ENCODE measurements at places on chromosomes 1 and 21.
A peak's percentile ranks its signal among the peaks of the same experiment; 100 is the strongest.

DNA sequence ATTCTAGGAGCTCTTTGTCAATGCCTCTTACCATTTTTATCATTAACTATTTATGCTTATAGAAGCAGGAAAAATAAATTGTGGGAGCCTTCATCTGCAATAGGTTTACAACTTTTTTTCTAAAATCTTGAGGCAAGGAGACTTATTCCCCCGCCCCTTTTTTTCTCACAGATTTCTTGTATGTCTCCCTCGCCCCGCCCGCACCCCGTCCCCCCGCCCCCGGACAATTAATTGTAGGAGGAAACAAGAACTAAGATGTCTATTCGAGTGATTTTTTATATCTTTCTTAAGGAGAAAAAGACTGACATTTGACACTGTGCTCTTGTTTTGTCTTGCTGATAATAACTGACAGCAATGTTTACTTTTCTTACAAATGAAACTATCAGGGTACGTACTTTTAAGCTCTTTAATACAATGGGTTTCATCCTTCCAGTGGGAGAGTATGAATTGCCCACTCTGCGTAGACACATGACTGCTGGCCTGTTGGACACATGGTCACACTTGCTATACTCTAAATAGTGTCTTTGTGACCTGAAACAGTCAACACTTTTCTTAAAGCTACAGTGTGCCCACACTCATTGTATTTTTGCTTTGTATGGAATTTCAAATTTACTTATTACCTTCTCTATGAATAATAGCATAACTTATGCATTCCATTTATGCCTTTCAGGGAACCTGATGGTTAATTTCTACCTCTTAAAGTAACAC is 1.5 kb upstream of the IVNS1ABP start:
- DNase-seq, result no peak

DNA sequence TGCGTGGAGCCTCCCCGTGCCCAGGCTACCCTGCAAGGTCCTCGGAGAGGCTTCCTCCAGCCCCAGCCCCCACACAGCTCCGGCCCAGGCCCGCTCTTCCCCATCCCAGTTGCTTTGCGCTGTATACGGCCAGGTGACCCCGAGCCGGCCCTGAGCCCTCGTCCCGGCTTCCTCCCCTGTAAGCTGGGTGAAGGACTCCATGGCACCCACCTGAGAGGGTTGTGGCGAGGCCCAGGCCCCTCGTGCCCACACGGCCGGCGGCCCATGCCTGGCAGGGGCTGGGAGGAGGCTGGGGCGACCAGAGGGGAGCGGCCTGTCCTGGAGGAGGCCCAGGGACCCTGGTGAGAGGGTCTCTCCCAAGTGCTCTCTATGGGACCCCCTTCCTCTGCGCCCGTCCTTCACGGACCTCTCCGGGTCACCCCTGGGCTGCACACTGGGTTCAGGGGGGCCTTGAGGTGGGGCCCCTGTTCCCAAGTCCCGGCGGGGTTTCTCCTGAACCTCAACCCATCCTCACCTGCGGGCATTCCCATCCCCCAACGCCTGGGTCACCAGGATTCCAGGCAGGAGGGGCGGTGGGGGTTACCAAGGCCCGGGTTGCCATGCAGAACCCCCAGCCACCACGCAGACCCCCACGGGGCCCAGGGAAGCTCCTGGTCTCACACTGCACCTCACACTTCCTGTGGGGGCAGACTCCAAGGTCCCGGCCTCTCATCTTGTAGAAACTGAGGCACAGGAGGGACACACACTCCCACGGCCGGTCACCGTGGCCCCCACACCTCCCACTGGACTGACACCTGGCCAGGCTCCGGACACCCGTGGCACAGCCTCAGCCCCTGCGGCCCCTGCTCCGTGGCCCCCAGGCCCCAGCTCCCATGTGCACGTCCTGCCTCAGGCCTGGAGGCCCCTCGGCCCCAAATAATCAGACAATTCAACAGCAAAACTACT is 25.2 kb downstream of the COL6A1 start:
- DNase-seq, result no peak

- DNase-seq, result no peak
These were observed 7.1 kb downstream of the C1orf21 start for GRCh38 chr1:184393962-184394361.

DNA sequence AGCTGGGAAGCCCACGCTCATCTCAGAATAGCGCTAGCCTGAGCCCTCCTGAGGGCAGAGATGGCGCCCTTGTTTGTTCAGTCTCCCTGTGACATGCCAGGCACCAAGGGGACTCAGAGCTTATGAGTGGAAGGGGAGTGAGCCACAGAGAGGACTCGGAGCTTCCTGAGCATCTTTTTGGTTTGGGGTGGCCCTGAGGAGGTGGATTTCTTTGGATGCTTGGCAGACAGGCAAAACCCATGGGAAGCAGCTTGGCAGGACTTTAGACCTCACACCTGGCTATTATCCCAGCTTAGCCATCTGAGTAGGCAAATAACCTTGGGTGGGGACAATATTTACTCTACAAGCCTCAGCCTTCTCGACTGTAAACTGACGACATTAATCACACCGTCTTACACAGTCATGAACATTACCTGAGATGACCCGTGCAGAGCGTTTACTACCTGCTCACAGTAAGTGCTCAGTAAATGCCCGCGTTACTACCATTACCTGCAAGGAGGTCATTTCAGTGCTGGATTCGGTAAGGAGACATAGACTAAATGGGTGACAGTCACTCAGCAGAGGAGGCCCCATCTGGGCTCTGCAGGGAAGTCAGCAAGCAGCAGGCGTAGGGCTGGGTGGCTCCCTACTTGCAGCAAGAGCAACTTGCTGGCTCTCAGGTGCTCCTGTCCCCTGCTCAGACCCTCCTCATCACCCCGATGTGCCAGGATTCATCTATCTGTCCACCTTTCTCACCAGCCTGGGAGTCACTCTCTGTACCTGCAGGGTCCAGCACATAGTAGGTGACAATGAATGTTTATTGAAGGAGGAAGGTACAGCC is 54.9 kb downstream of the KLHDC7A start:
- no peak for DNase-seq

DNA sequence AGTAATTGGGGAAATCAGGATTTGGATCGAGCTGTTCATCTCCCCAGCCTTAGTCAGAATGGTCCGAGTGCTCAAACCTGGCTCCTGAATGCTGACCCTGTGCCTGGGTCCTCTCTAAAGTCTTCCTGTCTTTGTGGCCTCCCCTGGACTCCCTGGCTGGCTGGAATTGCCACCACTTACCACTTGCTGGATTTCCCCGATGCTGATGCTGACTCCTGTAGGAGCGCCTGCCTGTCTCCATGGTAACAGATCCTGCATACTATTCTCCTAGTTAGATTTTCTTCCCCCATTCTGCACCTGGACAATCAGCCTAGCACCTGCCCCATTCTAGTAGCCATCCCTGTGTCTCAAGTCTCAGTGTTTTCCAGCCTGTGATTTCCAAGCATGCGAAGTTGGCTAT is 382.2 kb upstream of the ESRRG start:
- DNase-seq, result no peak

DNA sequence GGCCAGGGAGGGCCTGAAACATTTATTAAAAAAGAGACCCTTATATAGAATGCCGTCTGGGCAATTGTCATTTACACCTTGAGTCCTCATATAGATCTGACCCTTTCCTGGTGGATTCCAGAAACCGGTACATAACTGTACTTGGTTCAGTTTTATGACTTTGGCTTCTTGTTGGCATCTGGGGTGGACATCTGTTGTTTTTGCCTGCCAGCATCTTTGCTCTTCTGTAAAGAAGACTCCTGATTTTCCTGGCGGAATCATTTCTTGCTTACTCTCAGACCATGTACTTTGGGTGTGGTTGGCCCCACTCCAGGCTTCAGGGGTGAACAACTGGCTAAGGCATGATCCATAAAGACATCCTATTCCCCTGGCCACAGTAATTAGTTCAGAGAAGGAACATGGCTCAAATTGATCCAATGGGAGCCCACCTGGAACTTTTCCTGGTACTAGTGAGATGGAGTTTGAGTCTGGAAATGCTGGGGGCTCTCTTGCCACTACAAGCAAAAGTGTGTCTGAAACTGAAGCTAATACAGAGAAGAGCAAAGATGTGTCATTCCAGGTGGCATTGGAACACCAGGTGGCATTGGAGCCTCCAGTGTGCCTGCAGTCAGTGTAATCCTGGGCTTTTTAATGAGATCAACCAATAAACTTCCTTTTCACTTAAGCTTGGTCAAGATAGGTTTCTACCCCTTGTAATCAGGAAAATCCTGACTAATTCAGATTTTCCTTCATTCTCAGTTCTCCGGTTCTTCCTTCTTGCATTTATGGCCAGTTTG is 332.5 kb upstream of the CAMK1G start:
- DNase-seq, result peak; percentile 83

- DNase-seq, result no peak
These were observed 66.7 kb upstream of the GJB5 start for GRCh38 chr1:34688006-34688741.

DNA sequence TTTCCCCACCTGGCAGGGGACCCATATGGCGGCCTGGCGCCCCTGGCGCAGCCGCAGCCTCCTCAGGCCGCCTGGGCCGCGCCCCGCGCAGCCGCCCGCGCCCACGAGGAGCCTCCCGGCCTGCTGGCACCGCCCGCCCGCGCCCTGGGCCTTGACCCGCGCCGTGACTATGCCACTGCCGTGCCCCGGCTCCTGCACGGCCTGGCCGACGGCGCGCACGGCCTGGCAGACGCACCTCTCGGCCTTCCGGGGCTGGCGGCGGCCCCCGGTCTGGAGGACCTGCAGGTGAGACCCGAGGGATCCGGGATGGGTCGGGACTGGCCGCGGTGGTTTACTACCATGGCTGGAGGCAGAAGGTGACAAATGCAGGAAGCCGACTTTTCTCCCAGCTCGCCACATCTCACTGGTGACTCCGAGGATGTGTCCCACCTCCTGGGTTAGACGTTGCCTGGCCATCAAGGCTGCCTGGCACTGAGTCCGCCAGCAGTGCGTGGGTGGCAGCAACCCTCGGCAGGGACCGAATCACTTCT is 1.1 kb downstream of the TFAP2E start:
- no peak for DNase-seq

DNA sequence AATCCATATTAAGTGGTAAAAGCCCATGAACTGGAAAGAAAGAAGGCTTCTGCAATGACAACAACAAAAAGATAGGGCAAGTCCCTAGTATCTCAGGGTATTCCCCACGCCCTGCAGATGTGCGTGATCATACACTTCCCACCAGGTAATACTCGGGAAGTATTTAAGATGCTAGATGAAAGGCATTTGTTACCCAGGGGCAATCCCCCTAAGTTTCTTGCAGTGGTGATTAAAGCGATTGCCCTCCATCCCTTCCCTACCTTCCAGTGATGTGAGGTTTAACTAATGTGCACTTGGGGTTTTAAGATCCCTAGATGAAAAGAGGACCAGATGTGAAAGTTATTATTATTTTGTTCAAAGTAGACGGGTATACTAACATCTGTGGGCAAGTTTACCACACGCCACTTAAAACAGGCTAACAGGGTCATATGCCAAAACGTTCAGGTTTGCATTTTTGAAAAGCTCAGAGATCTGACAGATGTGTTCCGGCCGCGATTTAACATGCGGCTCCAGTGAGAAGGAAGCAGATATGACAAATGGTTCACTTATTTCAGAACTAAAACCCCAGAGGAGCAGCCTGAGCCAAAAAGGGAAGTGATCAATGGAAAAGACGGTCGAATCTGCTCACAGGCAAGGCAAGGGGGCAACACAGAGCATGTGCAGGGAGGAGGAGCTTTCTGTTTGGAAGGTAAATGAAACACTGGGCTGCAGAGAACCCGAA is 17.4 kb downstream of the TIAM1 start:
- DNase-seq, result no peak

DNA sequence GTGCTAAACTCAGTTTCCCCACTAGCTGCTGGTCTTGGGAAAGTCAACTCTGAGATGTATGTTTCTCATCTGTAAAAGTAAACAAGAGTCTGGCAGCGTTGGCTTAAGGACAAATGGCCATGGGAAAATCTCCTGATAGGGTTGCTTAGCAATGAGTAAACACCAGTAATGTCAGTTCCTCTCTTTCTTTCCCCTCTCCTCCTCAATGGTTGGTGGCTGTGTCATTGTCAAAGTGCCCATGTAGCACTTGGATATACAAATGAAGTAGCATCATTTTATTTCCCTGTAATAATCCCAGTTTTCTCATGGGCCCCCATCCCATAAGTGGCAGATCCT is 2.2 kb upstream of the FYB2 start:
- no peak for DNase-seq

- DNase-seq, result no peak
These were observed 5.8 kb downstream of the PLA2G2A start for GRCh38 chr1:19973616-19974015.

DNA sequence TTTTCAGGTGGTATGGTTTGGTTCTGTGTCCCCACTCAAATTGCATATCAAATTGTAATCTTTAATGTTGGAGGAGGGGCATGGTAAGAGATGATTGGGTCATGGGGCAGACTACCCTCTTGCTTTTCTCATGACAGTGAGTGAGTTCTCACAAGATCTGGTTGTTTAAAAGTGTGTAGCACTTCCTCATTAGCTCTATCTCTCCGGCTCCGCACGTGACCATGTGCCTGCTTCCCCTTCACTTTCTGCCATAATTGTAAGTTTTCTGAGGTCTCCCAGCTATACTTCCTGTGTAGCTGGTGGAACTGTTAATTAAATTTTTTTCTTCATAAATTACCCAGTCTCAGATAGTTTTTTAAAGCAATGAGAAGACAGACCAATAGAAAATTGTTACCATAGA is 843.2 kb downstream of the AMY1C start:
- no peak for DNase-seq

DNA sequence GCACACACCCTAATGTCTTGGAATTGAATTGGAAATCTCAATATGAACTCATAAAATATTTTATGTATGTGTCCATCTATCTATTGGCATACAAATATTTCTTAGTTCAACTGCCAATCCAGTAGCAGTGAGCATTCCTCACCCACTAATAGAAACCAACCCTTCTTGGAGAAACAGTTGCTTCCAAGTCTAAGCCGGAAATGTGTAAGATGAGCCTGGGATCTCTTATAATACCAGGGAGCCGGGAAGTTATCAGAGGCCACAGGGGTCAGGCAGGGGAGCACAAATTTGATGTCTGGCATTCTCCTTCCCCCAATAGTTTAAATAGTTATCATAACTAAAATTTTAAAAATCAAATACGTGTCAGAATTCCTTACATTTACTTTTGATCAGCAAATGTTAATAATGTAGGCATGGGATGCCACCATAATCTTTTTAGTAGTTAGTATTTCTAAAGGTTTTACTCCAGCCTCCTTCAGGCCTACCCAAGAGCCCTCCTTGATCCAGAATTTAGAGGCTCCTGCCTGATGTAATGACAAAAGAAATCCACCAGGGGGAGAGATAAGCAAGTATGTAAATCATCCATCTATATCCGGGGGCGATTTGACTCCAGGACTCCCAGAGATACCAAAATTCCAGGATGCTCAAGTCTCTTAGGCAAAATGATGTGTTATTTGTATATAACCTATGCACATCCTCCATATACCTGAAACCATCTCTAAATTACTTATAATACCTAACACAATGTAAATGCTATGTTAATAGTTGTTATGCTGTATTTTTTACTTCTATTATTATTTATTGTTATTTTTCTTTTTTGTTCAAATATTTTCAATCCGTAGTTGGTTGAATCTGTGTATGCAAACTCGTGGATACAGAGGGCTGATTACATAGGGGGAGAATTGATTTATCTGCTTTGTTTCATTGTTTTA is 218.7 kb upstream of the COA6 start:
- peak; percentile 12 for DNase-seq

GRCh38 chr1:246199086-246199645 is 307.9 kb downstream of the SMYD3 start:
- DNase-seq, result peak; percentile 11

GRCh38 chr1:44405798-44406736 is 1.0 kb downstream of the RNF220 start:
- DNase-seq, result no peak
